Right kidney (tissue), 9 donors: ENCODE measurements at places on chromosomes 11 and 22.

DNA sequence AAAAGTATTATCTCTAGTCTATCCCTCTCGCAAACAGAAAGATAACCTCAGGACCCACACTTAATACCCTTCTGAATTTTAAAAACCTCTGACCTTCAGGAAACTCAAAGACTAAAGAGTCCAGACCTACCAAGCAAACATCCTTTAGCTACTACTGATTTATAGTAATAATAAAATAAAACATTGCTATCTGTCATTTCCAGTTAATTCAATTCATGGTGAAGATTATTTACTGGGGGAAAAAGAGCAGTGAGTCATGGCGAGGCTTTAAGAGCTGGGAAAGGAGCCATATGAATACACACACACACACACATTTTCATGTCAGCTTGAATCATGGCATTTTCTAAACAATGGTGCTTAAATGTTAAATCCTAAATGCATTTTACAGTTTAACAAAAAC lies 87.1 kb downstream of the FAM76B start:
- DNase-seq, result peak; percentile 30

DNA sequence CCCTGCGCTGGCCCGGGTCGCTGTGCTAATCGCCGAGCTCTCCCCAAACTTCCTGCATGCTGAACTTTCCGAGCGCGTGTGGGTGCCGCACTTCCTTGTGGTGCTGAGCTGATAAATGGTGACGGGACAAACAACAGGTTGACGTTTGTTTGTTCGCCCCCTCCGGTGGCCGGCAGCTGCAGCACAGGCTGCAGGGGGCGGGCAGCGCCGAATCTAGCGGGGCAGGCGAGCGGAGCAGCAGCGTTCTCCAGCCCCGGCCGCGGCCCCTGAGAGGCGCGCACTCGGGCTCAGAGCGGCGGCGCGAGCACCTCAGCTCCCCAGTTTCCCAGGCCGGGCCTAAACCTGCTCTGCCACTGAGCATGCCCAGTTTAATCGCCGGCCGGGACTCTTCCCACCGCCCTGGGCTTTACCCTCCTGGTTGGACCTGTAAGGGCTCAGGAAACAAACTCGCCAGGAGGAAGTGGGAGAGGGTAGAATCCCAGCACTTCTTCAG lies at the start of gene PDGFD:
TSS of gene PDGFD (minus strand) at position 120 of the 493 bp plus-strand sequence.
- DNase-seq, result peak; percentile 86

- no peak for DNase-seq
Observed at GRCh38 chr11:120858740-120859139, 165.2 kb upstream of the TBCEL start.

- DNase-seq, result no peak
Observed at GRCh38 chr11:117704395-117705100, 92.5 kb downstream of the DSCAML1 start.

DNA sequence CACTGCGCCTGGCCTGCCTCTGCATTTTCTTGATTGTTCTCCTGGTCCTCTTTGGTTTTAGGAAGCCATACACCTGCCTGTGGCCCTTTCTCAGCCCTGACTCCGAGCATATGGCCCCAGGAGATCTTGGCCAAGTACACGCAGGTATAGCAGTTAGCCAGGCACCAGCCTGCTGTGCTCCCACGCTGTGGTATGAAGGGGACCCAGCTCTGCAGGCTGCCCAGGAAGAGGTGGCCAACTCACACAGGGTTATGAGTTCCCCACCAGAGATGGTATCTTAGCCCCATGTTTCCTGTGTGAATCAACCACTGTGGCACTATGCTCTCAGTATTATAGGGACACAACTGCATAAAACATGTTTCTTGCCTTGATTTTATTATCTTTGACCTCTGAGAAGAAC lies 31.1 kb downstream of the SGSM3 start:
- DNase-seq, result no peak

DNA sequence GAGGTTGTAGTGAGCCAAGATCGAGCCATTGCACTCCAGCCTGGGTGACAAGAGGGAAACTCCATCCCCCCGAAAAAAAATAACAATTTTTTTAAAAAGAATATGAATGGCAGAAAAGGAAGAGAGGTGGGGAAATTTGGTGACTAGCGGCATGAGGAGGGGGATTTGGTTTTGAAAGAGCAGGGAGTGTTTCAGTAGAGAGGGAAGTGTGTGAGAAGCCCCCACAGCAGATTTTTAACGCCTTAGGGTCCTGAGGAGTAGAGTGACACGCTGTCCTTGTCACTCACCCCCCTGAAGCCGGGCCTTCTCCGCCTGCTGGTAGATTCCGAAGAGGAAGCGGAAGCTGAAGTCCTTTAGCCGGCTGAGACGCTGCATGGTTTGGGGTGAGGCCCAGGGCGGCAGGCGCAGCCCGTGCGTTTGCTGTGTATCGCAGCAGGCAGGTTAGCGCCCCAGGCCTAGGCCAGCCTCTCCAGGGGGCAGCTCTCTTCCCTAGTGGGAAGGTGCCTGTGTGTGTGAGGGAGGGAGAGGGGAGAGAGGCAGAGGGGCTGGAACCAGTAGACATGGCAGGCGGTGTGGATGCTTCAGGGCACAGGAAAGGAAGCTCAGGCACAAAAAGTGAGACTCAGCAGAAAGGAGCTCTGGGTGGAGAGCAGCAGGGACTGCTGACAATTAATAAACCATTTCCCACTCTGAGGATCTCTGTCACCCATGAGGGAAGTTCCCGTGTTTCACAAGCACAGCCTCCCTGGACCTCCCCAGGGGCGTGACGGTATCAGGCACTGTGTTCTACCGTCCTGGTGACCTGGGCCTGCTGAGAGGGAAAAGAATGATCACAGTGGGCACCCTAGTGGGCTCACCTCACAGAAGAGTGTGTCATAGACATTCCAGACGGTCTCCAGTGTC lies 3.9 kb downstream of the ACP2 start:
- no peak for DNase-seq

- DNase-seq, result no peak
Observed at GRCh38 chr11:61121192-61121831, 19.0 kb downstream of the CD5 start.

GRCh38 chr22:45507798-45508197 lies 5.1 kb downstream of the FBLN1 start:
- no peak for DNase-seq

- no peak for DNase-seq
Observed at GRCh38 chr11:131495423-131495822, 125.0 kb downstream of the NTM start.

- peak; percentile 66 for DNase-seq
Observed at GRCh38 chr11:33735271-33736147, 714 bp downstream of the CD59 start.

DNA sequence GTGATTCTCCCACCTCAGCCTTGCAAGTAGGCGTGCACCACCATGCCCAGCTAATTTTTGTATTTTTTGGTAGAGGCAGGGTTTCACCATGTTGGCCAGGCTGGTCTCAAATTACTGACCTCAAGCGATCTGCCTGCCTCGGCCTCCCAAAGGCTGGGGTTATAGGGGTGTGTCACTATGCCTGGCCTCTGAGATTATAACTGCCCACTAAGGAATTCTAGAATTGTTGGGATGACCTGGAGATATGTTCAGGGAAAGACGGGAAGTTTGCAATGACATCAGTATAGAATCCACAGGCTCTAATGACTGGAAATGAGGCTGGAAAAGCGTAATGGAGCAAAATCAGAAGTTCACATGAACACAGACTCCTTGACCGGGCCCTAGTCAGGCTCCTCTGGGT lies 62.2 kb downstream of the CLMP start:
- DNase-seq, result no peak

GRCh38 chr11:28104425-28104824 lies 3.5 kb downstream of the KIF18A start:
- DNase-seq, result no peak

DNA sequence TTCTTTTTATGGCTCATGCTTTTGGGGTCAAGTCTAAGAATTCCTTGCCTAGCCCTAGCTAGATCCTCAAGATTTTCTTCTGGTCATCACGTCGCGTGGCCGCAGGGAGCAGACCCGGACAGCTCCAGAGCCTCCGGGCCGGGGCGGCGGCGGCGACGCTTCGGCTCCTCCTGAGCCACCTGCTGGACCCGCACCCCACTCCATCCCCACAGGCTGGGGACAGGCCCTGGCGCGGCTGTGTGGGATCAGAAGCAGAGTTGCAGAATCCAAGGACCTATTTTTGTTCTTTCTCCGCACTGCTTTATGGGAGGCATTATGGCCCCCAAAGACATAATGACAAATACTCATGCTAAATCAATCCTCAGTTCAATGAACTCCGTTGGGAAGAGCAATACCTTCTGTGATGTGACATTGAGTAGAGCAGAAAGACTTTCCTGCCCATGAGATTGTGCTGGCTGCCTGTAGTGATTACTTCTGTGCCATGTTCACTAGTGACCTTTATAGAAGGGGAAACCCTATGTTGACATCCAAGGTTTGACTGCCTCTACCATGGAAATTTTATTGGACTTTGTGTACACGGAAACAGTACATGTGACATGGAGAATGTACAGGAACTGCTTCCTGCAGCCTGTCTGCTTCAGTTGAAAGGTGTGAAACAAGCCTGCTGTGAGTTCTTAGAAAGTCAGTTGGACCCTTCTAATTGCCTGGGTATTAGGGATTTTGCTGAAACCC lies 12.4 kb upstream of the SCARF2 start:
- no peak for DNase-seq

GRCh38 chr11:83723999-83724398 lies 437.8 kb upstream of the CCDC90B start:
- no peak for DNase-seq

DNA sequence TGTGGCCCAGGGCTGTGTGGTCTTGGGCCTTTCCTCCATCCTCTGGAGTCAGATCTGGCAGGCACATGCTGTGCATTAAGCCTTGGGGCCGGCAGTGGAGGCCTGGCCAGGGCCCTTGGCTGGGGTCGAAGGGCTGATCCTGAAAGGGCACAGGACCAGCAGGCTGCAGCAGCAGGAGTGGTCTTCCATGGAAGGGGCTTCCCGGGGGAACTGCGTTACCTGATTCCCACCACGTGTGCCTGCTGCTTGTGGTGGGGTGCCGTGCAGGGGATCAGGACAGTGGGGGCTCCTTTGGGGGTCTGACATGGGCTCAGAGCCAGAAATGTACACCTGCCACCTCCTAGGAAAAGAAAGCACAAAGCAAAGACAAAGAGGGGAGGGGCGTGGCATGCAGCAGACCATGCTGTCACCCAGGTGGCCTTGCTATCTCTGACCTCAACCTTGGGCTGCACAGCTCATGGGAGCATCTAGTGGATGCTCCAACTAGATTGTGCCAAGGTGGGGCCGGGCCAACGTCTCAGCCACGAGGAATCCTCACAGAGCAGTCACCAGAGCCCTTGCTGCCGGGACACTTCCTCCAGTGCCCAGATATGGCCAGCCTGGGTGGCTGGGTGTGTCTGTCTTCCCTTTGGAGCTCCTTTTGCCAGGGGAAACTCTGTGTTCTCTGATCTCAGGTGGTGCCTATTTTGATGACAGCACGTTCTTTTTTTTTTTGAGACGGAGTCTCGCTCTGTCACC lies 17.9 kb upstream of the YPEL1 start:
- no peak for DNase-seq

GRCh38 chr11:32893093-32893342 lies 407 bp downstream of the QSER1 start:
- no peak for DNase-seq

GRCh38 chr22:30492144-30492543 lies 13.4 kb downstream of the SEC14L4 start:
- DNase-seq, result no peak

- no peak for DNase-seq
Observed at GRCh38 chr22:50269970-50270665, at the start of gene MAPK11. TSS of gene MAPK11 (minus strand) at chr22:50270380. CDS start at chr22:50270292, 88 bp downstream.

- DNase-seq, result no peak
Observed at GRCh38 chr11:41457216-41458014, 2.0 kb downstream of the LRRC4C start.

DNA sequence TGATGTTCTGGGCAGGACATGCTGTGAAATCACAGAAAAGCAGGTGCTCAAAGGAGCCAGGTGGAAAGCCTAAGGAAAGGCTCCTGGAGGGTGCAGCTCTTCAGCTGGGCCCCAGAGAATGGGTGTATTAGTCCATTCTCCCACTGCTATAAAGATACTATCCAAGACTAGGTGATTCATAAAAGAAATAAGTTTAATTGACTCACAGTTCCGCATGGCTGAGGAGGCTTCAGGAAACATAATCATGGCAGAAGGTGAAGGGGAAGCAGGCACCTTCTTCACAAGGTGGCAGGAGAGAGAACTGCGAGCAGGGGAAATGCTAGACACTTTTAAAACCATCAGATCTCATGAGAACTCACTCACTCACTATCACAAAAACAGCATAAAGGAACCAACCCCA lies 43.1 kb upstream of the DEUP1 start:
- DNase-seq, result no peak

GRCh38 chr22:19837915-19838314 lies 16.8 kb downstream of the GNB1L start:
- no peak for DNase-seq

DNA sequence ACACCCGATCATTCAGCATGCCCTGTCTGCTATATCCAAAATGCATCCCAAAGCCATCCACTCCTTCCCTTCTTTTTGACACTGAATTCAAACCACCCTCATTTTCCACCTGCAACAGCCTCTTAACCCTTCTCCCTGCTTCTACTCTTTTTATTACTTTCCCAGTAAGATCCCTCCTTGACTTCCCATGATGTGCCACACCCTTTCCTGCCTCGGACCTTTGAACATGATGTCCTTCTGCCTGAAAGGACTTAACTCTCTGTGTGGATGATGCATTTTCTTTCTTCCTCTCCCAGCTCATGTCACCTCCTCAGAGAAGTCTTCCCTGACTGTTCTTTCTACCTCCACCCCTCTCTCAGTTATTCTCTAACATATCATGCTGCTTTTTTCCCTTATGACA lies 36.5 kb downstream of the HTR3A start:
- no peak for DNase-seq

DNA sequence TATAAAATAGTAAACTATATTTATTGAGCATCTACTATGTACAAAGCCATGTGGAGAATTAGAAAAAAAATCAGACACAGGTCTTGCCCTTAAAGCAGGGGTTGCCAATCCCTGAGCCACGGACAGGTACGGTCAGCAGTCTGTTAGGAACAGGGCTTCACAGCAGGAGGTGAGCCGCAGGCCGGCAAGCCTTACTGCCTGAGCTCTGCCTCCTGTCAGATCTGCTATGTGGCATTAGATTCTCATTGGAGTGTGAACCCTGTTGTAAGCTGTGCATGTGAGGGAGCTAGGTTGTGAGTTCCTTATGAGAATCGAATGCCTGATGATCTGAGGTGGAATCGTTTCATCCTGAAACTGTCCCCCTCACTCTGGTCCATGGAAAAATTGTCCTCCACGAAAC lies 2.1 kb upstream of the RAG2 start:
- DNase-seq, result no peak

DNA sequence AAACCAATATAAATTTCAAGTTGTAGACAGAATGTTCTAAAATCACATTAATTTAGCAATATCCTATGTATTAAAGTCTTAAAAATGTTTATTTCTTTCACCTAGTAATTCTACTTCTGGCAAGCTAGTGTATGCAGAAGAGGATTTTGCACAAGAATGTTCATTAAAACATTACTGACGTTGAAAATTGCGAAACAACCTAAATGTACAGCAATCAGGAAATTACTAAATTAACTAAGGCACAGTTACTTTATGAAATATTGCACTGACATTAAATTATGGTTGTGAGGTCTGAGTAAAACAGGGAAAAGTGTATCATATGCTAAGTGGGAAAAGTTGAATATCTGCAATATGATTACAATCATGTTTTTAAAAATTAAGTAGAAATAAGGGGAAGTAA lies 4.1 kb downstream of the SLC36A4 start:
- no peak for DNase-seq

GRCh38 chr22:29397791-29398190 lies 9.4 kb upstream of the AP1B1 start:
- no peak for DNase-seq

GRCh38 chr11:134761386-134761785 lies 349.3 kb upstream of the B3GAT1 start:
- DNase-seq, result no peak

- DNase-seq, result no peak
Observed at GRCh38 chr11:71446942-71447688, 1.1 kb downstream of the DHCR7 start.
